ENCODE measurements at places on chromosomes 12 and 14. TPM values are rescaled to one million over a fixed set of nuclear protein-coding genes. Genes with fewer than 3 reads are reported as not detected.

Gene NUDT14
- 36.9 TPM for total RNA-seq

Gene KRT72
- not detected for total RNA-seq

Gene SLC10A1
- total RNA-seq: not detected

Gene NKX2-1
- 0.48 TPM for total RNA-seq

Gene JAG2
- total RNA-seq: 21.7 TPM

Gene GALNT6
- total RNA-seq: 61.9 TPM

Gene TAS2R14
- total RNA-seq: 0.96 TPM

Gene BDKRB2
- total RNA-seq: 0.64 TPM

Gene ART4
- not detected for total RNA-seq

Gene GPRC5D
- total RNA-seq: not detected

Gene PLCZ1
- not detected for total RNA-seq

Gene OR10A7
- total RNA-seq: not detected

Gene CYP46A1
- total RNA-seq: not detected

Gene SMAGP
- 11.7 TPM for total RNA-seq

Gene SLC25A47
- not detected for total RNA-seq

Gene MYH6
- not detected for total RNA-seq

Gene SLC5A8
- total RNA-seq: not detected

Gene DLST
- 71.6 TPM for total RNA-seq

Gene ETFBKMT
- 1.2 TPM for total RNA-seq

Gene ZNF891
- 0.43 TPM for total RNA-seq

Gene FOXN4
- total RNA-seq: not detected

Gene TMEM52B
- not detected for total RNA-seq

Gene SCN8A
- total RNA-seq: 0.64 TPM

Gene CCDC88C
- 14.7 TPM for total RNA-seq

Gene KRT74
- not detected for total RNA-seq

Gene SDR9C7
- not detected for total RNA-seq

Gene KRT5
- 7,035 TPM for total RNA-seq

Gene GLT1D1
- not detected for total RNA-seq

Gene PLEK2
- total RNA-seq: 50.1 TPM

Gene GPR84
- not detected for total RNA-seq

Gene ACVRL1
- total RNA-seq: 1.9 TPM

All from tracheal epithelial cell (primary cell).